SHP77 treated with DMSO at 0.1 percent for 48 hours (cell line): ENCODE measurements at places on chromosomes 12 and 14.

DNA sequence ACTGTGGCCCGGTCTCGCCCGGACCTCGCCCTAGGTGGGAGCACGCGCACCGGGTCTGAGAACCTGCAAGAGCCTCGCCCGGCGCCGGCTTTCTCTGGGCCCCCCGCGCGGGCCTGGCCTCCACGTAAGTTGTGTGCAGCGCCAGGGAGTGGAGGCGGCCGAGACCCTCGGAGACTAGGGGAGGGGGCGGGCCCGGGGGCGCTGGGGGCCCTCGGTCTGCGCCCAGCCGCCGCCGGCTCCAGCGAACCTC lies 183 bp upstream of the PRMT8 start:
- DNase-seq: no peak

DNA sequence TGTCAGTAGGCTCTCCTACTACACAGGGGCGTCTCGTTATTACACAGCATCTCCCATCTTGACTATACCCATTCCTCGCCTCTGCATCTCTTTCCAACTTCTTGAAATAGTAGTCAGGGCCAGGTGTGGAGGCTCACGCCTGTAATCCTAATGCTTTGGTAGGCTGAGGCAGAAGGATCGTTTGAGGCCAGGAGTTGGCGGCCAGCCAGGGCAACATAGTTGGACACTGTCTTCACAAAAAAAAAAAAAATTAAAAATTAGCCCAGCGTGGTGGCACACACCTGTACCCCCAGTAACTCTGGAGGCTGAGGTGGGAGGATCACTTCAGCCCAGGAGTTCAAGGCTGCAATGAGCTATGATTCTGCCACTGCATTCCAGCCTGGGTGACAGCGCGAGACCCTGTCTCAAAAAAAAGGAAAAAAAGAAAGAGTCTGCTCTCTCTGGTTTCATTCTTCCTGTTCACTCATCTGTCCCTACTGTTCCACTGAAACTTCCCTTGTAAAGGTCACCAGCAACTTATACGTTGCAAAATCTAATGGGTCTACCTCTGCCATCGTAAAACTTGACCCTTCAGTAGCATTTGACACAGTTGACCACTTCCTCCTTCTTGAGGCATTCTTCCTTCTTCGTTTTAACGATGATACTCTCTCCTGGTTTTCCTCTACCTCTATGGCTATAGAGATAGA lies 41.0 kb upstream of the PTGR2 start:
- DNase-seq: no peak

DNA sequence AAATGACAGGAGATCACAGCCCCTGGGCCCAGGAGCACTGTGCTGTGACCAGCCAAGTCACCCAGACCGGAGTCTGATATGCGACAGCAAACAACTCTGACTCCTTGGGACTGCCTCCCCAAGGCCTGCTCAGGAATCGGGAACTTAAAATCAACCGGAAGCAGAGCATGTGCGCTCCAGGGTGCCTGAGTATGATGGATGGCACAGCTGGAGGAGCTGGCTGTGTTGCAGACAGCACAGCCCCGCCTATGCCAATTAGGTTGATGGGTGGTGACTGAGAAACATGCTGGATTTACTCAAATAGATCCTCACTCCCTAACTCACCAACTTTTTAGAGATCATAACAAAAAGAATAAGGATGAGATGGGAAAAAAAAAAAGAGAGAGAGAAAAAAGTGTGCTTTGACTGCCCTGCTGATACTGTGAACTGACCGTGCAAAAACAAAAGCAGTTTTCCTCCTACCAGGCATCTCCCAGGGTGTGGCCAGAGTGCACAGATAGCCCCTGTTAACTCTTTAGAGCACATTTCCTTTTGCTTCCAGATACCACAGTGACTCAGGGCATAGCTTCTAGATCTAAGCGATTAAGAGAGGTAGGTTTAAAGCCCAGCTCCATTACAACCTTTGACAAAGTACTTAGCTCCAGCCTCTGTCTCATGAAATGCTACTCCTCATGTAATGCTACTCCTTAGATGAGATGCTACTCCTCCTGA lies 27.4 kb upstream of the STON2 start:
- DNase-seq: no peak

DNA sequence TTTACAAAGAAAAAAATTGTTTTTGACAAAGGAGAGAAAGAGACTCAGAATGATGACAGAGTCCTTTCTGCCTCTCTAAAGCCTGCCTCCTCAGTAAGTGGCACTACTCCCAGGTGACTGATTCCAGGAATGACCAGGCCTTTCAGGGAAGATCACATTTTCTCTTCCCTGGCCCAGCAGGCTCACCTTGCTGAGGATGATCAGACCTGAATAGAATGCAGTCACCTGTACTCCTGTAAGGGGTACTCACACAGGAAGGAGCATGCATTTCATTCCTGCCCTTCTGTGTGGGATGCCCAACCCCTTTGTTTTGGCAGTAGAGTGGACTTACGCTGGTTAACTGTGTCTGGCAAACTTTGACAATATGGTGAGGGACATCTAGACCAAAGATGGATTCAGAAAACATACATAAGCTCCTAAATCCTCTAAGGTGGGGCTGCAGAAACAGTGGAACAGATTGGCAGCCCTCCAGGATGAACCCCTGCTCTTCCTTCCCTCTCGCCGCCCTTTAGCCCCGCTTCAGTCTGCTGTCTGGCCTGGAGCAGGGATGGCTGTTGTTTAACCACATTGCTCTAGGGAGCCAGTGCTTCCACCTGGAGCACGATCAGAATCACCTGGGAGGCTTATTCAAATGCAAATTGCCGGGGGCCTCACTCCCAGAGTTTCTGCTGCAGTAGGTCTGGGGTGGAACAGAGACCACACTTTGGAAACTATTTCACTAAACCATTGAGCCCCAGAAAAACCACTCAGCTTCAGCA lies 29.8 kb downstream of the ERG28 start:
- DNase-seq: no peak
